ENCODE measurements at places on chromosomes 2 and 18.

GRCh38 chr2:117087535-117088291 lies 726.8 kb upstream of the DDX18 start:
- DNase-seq, result no peak

DNA sequence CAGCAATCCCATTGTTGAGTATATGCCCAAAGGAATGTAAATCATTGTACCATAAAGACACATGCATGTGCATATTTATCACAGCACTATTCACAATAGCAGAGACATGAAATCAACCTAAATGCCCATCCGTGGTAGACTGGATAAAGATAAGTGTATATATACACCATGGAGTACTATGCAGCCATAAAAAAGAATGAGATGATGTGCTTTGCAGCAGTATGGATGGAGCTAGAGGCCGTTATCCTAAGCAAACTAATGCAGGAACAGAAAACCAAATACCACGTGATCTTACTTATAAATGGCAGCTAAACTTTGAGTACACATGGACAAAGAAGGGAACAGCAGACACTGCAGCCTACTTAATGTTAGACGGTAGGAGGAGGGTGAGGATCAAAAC lies 18.4 kb upstream of the RAMP1 start:
- no peak for DNase-seq

- no peak for DNase-seq
These were observed 71.2 kb downstream of the CTAGE1 start for GRCh38 chr18:22346401-22346952.

DNA sequence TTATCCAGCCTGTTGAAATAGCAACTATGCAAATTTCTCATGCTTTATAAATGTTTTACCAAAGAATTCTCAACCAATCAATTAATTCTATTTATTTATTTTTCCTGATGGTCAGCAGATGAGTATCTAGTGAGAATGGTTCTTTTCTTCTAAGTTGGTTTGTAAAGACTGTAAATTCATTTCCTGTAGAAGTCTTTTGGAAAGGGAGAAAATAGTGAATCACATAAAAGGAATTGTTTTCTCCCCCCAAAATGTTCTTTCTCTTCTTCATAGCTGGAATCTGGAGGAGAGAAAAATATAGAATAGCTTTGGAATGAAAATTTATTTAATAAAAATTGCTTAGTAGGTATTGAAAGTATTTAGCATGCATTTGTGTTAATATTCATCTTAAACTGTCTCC lies 836.1 kb upstream of the ZEB2 start:
- DNase-seq, result no peak

GRCh38 chr2:164706522-164706921 lies 85.2 kb upstream of the GRB14 start:
- DNase-seq, result no peak

- no peak for DNase-seq
These were observed 1174.2 kb upstream of the CDH2 start for GRCh38 chr18:29351171-29351570.

GRCh38 chr2:39593439-39594393 lies 72.0 kb upstream of the TMEM178A start:
- DNase-seq, result no peak

GRCh38 chr18:75727456-75727855 lies 300.0 kb upstream of the SMIM21 start:
- no peak for DNase-seq

- DNase-seq, result no peak
These were observed 261.6 kb downstream of the ASXL3 start for GRCh38 chr18:33839452-33840211.

DNA sequence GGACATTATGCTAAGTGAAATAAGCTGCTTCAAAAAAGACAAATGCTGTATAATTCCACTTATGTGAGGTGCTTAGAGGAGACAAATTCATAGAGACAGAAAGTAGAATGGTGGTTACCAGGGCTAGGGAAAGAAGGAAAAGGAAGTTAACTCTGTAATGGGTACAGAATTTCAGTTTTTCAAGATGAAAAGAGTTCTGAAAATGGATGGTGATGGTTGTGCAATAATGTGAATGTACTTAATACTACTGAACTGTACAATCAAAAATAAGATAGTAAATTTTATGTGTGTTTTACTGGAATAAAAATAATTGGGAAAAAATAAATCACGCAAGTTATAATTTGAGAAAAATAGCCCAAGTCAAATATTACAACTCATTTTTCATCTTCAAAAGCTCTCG lies 27.5 kb downstream of the ARHGAP25 start:
- DNase-seq, result no peak

GRCh38 chr2:152632736-152633135 lies 84.5 kb downstream of the PRPF40A start:
- DNase-seq, result no peak

DNA sequence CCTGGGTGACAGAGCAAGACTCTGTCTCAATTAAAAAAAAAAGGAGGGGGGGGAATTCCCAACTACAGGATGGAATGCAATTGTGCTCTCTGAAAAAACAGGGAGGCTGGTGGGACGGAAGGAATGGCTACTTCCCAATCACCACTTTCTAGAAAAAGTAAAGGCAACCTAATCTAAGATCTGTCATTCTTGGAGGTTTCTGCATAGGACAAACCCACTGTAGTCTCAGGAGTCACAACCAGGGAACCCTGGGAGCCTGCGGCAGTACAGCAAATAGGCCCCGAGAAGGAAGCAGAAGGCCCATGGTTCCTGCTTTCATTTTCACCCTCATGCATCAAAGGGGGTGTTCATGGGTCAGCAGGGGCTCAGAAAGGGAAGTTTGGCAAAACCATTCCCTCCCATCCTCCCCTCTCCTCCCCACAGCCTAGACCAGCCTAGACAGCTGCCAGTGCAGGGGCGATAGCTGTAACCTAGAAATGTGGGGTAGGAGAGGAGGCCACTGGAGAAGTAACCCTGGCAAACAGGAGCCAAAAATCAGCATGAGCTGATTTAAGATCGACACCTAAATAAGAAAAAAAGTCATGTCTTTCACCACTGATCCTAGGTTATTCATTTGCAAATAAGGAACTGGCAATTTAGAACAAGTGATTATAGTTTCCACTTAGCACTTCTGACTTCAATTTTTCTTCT lies 48.0 kb downstream of the TRABD2A start:
- DNase-seq, result no peak

- no peak for DNase-seq
These were observed 99.1 kb downstream of the PTGR3 start for GRCh38 chr18:75109819-75110218.

DNA sequence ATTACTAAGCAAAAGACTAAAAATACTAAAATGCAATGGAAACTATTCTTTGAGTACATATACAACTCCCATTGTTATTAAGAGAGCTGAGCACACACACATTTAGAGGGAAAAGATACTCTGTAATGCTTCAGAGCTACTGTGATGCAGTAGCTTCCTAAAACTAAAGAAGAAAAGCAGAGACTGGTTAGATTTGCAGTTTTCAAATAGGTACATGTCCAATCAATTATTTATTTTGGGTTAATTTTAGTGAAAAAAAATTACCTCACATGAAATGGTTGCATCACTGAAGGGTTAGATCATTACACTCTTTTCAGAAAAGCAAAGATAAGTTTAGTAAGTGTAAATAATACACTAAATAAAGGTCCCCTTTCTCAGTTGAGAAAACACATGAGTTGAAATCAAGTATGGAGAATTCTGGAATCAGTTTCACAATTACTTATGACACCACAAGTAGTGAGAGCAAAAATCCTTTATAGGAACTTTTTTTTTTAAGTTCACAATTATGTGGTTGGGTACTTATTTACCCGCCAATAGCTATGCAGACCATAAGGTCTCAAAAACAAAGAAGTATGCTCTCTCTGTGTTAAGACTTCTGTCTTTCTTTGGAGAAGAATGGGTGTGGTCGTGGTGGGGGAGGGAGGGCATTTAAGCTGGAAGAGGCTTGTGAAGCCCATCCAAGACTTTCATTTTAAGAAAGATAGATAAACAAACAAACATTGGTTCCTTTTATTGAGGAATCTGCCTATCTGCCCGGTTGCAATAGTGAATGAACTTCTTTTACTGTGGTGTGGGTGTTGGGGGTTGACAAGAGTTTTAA lies 25.3 kb upstream of the SERTAD2 start:
- DNase-seq, result no peak

GRCh38 chr2:28809927-28810326 lies 707 bp upstream of the SPDYA start:
- DNase-seq, result no peak

GRCh38 chr18:2963048-2963447 lies 49.9 kb downstream of the LPIN2 start:
- no peak for DNase-seq

GRCh38 chr2:184119989-184120800 lies 478.1 kb upstream of the ZNF804A start:
- no peak for DNase-seq

GRCh38 chr18:23969664-23970063 lies 44.9 kb upstream of the TTC39C start:
- no peak for DNase-seq

DNA sequence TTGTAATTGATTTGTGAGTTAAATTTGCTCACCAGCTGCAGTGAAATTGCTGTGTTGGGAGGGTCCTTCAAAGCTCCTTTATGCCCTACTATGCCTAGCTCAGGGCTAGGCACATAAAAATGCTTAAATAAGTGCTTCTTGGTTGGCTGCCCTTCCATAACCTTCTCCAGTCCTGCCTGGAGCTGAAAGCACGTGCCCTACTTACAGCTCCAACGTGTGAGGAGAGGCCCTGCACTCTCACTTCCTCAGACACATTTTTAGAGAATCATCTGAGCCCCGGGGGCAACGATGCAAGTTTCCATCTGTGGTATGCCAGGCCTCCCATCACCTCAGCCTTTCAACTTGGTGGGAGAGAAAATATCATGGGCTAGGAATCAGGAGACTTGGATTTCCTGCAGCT lies 202.7 kb downstream of the BCL11A start:
- no peak for DNase-seq

DNA sequence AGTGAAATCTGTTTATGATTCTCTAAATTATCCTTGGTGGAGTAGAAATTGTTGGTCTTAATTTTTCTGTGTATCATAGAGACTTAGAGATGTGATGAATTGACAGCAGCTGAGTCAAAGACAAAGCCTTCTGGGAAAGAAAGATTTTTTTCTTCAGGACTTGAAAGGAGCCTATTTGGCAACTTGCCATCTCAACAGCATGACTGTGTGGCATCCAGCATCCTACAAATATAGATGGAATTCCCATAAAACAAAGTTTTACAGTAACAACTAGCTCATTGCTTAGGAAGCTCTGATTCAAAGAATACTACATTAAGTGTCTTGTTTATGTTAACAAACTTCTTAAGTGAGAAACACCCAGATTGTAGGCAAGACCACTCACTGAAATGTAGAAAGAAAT lies 79.2 kb upstream of the SETBP1 start:
- DNase-seq, result no peak

GRCh38 chr2:71526975-71527374 lies 73.6 kb downstream of the DYSF start:
- DNase-seq, result no peak

- DNase-seq, result no peak
These were observed 9.6 kb downstream of the GDF7 start for GRCh38 chr2:20676353-20677215.

DNA sequence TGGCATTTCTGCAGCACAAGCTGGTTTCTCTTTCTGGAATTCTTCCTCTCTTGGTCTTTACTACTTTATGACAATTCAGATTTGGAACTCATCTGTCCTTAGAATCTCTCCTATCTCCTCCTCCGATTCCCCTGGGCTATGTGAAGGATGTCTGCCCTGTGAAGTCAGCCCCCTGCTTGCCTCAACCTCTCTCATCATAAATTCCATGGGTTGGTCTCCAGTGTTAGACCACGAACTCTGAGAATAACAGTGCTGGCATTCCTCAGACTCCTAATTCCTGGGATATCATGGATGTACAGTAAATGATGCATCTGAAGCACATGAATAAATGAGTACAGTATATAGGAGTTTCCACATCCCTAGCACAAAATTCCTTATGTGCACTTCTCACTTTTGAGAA lies 21.0 kb upstream of the CYRIA start:
- DNase-seq, result no peak

DNA sequence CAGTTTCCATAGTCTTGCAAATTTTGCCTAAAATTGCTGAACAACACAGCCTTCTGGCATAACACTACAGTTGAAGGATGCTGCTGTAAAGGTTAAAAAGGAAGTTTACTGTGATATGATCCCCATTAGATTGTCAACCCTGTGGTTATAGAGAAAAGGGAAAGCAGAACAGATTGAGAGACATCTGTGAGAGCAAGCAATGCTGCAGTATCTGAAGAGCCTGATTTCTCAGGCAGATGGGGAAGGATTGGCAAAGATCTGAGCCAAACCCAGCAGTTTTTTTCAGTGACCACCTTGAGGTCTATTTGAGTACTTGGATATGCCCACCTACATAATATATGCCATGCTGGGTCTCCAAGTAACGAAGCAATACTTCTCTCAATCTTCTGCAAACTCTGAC lies 8.5 kb upstream of the ST8SIA3 start:
- no peak for DNase-seq

DNA sequence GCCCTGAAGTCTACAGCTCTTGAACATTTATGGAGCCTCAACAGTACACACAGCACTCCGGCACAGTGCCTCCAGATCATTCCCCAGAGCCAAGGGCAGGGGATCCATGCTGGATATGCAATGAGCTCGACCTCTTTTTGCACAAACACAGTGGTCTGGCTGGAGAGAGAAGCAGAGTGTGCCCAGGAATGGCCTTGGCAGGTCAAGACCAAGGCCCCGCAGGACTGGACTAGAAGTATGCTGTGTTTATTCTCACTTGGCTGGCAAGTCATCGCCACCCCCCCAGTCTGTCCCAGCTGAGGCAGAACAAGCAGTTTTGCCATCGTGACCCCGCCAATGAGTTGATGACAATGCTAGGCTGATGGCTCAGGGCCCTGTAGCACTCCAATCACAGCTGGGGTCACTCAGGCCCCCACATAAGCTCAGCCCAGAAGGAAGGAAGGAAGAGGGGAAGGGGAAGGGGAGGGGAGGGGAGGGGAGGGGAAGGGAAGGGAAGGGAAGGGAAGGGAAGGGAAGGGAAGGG lies 212.1 kb downstream of the TTC32 start:
- DNase-seq, result no peak

DNA sequence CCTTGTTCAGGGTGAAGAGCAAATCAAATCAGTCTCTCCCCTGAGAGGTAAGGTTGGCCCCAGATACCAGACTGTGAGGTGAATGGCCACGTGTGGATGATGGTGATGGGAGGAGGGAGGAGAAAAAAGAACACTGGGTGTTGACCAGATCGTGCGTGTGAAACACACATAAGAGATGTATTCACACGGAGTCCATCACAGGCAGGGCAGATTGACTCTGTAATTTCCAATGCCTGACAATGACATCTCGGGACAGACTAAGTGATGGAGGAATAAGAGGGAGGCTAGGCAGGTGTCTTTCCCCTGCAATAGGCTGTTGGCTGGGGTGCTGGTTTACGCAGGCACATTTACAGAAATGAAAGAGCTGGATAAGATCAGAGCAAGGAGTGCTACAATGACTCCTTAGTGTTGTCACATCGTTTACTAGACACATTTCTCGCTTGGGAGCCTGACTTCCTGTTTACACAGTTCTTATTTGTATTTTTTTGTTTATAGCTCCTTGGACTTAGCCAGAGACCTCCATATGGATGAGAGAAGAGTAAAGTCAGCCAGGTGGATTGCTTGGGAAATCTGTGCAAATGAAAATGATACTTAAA lies 43.1 kb downstream of the CPO start:
- no peak for DNase-seq

Data from hematopoietic multipotent progenitor cell treated with erythropoietin and hydrocortisone succinate and interleukin-3 and kit ligand, for 17 days (in vitro differentiated cells).